Nucleus accumbens (tissue), 56 donors: ENCODE measurements at places on chromosomes 4 and X.

- DNase-seq, result no peak
These were observed 70.4 kb upstream of the NMU start for GRCh38 chr4:55706541-55706940.

DNA sequence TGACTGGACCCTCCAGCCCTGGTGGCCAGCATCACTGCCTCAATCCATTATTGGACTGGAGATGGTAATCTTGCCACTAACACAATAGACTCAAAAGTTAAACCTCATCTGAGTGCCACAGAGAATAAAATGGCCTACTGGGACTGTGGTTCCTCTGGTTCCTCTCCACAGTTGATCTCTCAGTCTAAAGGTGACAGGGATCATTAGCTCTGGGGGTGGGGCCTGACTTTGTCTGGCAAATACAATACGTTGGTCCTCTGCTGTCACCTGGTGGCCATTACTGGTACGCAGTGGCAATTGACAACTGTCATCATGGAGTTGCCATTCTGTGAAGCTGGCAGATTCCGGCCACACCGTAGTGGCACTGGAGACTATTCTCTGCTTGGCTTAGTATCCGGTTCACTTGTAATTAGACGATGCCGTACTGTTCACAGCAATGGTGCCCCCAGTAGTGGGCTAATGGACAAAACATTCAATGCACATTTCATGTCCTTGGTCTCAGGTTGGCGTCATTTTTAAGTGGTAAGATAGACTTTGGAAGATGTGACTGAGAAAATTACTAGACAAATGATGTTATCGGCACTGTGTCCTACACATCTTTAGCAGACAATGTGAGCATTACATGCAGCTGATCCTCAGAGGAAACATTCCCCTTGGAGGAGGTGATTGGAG, 6.7 kb downstream of the FGFBP2 start:
- peak; percentile 4 for DNase-seq

DNA sequence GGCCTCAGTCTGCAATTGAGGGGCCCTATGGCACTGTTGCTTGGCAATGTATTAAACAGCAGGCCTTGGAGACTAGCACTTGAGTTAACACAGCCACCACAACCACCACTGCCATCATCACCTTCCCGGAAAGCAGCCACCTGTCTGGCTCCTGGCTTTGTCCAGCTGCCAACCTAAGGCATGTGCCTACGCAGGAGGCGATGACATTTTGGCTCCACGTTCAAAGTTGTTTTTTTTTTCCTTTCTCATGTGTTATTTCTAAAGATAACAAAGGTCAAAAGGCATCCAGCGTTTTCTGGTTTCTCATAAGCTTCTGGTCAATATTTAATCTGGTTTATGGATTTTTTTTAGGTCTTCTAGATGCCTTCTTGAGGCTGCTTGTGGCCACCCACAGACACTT, 7.5 kb downstream of the CLDN2 start:
- no peak for DNase-seq

DNA sequence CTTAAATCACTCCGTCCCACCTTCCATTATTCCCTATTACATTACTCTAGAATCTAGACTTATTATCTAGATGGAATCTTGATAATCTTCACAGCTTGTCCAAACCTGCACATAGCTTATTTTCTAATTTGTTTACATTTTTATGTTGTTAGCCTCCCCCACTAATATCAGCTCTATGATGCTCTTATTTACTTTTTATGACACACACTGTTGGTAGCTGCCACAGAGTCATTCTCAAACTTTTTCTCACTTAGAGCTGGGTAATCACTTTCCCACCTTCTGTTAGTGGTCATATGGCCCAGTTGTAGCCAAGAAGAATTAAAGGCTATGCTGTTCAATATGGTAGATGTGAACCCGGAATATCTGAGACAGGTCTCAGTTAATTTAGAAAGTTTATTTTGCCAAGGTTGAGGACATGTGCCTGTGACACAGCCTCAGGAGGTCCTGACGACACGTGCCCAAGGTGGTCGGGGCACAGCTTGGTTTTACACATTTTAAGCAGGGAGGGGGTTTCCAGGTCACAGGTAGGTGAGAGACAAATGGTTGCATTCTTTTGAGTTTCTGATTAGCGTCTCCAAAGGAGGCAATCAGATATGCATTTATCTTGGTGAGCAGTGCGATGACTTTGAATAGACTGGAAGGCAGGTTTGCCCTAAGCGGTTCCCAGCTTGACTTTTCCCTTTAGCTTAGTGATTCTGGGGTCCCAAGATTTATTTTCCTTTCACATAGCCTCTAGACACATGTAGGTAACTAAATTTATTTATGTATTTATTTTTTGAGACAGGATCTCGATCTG, 7.0 kb upstream of the ADGRA3 start:
- DNase-seq, result no peak

- no peak for DNase-seq
These were observed 60.0 kb upstream of the ARHGAP24 start for GRCh38 chr4:85414972-85415371.
